ENCODE measurements at places on chromosomes 11 and 22.

- DNase-seq: peak; percentile 93
Observed at GRCh38 chr22:18031695-18032454, 7.5 kb upstream of the MICAL3 start.

DNA sequence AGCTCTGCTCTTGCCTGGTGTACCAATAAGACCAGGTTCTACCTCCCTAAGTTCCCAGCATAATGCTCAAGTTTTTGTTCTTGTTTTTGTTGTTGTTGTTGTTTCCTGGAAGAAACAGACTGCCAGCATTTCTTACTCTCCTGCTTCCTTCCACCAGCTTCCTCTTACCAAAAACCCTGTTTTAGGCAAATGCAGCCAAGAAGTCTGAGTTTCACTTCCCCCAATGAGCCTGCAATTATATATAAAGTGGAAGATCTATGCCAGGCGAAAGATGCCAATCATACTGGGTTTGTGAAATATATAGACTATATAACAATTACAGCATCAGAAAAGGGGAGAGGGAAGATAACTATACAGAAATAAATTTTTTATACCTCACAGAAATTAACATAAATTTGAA, 931.5 kb upstream of the FAT3 start:
- DNase-seq: no peak

DNA sequence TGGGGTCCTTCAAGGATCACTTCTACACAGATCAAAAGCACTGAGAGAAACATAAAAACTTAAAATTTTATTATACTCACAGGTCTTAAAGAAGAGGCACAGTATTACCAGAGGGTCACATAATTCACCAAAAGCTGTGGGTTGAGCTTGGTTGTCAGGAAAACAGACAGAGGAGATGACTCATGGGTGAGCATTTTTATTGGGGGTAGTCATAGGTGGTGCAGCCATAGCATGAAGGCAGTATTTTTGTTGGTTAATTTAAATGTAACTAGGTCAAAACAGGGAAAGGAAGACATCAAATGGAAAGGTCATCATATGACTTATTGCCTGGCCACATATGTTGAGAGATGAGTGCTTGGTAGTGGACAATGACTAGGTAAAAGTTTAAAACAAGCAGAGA, 24.2 kb downstream of the OR5B17 start:
- no peak for DNase-seq

DNA sequence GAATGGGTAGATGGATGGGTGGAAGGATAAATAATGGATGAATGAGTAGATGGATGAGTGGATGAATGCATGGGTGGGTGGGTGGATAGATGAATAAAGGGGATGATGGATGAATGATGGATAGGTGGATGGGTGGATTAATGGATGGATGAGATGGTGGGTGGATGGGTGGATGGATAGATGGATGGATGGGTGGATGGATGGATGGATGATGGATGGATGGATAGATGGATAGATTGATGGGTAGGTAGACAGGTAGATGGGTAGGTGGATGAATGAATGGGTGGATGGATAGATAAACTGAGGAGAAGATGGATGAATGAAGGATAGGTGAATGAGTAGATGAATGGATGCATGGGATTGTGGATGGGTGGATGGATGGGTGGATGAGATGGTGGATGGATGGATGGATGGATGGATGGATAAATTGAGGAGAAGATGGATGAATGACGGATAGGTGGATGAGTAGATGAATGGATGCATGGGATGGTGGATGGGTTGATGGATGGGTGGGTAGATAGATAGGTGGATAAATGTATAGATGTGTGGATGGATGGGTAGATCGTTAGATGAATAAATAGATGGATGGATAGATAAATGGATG, 331.3 kb downstream of the MN1 start:
- DNase-seq: no peak

DNA sequence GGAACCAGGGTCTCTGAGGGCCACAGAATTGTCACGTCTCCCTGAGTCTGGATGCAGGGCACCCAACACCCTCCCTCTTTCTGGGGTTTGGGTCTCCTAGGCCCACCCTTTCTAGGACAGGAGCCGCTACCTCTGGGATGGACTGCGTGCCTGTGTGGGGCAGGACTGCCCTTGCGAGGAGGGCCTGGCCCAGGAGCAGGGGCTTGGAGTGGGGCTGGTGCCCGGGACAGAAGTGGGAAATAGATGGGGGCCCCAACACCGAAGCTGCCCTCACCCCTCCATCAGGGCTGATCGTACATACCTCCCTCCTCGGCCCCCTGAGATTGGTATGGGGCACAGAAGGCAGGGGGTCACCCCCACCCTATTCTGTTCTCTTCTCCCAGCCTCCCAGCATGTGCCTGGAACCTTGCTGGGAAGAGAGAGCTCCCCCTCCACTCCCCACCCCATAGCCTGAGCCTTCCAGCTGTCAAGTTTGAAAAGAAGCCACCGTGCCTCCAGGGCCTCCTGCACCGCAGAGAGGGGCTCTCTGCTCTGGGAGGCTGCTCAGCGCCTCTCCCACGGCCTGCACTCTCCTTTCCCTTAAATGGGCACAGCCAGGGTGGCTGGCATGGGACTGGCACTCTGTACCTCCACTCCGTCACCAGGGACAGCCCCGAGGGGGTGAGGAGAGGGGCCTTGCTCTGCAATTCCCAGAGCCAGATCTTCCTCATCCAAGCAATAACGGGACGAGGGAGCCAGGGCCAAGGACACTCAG, 1.8 kb downstream of the LRRC10B start:
- no peak for DNase-seq

DNA sequence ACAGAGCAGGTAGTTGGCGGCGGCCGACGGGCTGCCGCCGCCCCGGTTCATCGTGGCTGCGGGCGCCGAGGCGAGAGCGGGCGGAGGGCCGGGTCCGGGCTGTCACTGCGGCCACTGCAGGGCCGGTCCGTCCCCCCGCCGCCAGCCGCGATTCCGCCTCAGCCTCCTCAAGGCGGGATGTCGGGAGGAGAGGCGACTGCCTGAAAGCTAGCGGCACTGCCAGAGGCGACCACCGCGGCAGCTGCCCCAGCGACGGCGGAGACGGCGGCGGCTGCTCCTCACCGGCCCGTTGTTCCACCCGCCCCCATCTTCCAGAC, 234 bp downstream of the SESN3 start:
- no peak for DNase-seq

DNA sequence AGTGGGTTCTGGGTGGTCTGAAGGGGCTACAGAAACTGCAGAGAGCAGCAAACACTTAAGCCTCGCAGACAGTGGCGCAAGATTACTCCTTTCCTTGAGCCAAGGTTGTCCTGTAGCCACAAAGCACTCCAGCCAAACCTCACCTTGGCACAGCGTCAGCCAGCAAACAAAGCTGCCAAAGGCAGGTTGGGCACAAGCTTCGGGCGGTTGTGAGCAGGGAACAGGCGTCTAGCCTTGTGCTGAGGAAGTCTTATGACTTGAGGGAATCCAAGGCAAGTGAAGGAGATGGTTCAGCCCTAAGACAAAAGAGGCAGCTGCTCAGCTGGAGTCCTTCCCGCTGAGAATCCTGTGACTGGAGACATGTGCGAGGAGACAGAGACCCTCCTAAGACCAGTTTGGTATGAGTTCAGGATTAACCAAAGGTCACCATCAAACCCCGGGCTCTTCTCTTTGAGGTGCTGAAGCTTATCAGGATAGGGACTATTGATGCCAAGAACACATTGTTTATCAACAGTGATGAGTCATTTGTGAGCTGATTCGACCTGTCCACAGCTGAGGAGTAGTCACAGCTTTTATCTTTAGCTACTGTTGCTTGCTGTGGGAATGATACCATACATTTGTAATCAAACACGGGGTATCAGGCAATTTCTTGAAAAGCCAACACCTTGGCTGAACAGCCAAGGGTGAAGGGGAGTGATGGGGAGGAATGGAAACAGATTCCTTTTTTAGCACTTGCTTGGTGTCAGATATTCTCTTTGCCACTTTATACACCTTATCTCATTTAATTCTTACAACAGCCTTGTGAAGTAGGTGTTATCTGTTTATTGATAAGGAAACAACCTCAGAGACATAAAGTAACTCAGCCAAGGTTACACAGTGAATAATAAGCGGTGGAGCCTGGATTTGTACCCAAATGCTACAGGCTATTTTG, 4.6 kb downstream of the ADM start:
- DNase-seq: no peak

DNA sequence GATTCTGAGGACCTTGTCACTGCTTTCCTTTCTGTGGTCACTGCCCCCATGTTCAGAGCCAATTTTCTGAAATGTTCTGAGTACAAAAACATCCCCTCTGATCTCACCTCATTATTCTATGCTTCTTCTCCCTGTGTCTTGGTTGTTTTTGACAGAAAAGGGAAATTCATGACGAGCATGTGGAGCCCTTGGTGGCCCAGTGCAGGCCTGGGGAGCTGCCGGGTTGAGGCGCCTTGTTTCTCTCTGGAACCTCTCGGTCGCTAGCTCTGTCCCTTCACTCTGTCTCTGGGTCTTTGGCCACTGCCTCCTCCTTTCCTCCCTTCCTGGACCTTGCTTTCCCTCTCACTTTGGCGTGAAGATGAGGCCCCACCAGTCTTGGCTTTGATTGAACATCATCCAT, 63.0 kb upstream of the THY1 start:
- no peak for DNase-seq

- DNase-seq: no peak
Observed at GRCh38 chr22:20550851-20551744, 43.7 kb downstream of the MED15 start.

GRCh38 chr11:126419801-126420697, 64.6 kb downstream of the ST3GAL4 start:
- DNase-seq: no peak

GRCh38 chr11:62307950-62308349, 9.1 kb upstream of the SCGB1D4 start:
- DNase-seq: no peak
